ENCODE measurements at places on chromosomes 12 and 14.

DNA sequence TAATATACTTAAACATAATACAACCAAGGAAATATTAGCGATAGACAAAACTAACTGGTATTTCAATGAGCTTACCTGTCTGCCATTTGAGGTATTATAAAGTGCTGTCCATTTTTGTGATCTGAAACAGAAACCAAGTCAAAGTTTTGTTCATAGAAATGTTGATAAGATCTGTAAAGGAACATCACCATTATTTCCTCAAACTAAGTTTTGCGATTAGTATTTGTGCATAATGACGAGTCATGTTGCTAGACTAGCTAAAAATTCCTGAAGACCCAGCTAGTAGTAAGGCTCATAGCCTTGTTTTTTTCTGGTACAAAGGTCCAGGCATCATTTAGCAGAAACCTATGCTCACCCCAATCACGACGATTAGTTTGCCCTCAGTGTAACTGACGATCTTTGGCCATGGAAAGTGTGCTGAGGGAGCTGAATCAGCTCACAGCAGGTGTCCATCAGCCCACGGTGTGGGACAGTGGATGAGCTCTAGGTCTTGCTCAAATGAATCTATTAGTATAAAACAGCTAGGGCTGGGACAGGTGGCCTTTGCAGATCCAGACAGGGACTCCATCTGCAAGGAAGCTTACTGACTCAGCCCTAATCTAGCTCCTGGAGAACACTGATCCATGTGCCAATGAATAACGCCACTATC, 28.7 kb downstream of the GIT2 start:
- no peak for DNase-seq

- DNase-seq, result no peak
These were observed 114.3 kb downstream of the SNAPC1 start for GRCh38 chr14:61876362-61877034.

- DNase-seq, result no peak
These were observed 1097.3 kb downstream of the SLC16A7 start for GRCh38 chr12:60693019-60693626.

DNA sequence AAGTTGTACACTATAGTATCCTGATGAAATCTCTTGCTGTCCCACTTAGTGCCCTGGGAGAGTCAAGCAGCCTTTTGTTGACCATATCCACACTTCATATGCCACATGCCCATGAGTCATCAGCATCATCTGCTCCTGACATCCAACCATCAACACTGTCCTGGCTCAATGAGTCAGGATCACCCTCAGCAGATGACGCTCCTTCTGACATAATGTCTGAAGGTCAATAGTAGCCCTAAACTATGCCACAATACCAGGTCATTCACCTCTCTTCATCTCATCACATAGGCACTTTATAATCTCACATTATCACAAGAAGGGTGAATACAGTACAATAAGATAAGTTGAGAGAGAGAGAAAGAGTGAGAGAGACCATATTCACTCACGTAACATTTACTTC, 369.0 kb upstream of the FAR2 start:
- DNase-seq, result no peak

All from stimulated activated CD8-positive, alpha-beta memory T cell treated with anti-CD3 and anti-CD28 coated beads, Interleukin-7, amount 100 ng/mL, for 1 hour (primary cell).